ENCODE measurements at places on chromosomes 2 and 18.

GRCh38 chr2:156110890-156111289 lies 221.6 kb downstream of the NR4A2 start:
- peak; percentile 0 for DNase-seq

DNA sequence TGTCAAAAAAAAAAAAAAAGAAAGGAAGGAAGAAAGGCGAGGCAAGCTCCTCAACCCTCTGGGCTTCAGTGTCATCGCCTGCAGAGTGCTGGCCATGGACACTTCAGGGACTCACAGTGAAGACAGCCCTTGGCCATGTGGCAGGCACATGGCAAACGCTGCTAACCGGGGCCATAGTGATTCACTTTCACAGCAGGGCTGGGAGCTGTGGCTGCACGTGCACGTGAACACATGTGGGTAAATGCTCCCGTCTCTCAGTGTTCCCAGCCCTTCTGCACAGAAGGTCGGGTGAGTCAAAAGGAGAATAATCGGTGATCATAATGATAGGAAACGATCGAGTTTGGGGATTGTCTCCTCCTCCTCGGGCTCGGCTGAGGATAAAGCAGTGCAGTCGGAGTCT lies 46.1 kb upstream of the UBE2F start:
- DNase-seq = no peak

DNA sequence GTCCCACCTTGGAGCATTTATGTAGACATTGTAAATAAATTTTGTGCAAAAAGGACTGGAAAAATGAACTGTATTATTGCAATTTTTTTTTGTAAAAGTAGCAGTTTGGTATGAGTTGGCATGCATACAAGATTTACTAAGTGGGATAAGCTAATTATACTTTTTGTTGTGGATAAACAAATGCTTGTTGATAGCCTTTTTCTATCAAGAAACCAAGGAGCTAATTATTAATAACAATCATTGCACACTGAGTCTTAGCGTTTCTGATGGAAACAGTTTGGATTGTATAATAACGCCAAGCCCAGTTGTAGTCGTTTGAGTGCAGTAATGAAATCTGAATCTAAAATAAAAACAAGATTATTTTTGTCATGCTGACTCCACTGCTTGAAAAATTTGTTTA lies 137.5 kb downstream of the MEIS1 start:
- no peak for DNase-seq

- DNase-seq = no peak
Observed at GRCh38 chr18:79239631-79240030, 156.1 kb upstream of the NFATC1 start.

DNA sequence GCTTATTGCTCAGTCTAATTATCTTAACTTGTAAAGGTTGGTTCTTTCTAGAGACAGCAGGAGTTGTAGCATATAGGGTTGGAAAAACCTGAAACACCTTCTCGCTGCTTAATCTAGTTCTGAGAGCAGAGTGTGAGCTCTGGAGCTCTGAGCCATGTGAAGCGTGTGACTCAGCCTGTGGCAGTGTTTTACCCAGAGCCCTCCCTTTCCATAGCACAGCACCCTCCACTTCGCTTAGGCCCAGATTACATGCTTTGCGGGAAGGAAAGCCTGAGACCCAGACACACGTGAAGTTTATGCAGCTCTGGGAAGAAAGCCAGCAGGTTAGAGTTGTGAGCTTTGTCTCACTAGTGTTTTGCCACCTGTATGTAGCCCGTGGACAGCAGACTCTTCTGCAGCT lies 74.5 kb downstream of the INPP4A start:
- no peak for DNase-seq

GRCh38 chr2:69095305-69095704 lies 82.3 kb downstream of the ANTXR1 start:
- DNase-seq = no peak

DNA sequence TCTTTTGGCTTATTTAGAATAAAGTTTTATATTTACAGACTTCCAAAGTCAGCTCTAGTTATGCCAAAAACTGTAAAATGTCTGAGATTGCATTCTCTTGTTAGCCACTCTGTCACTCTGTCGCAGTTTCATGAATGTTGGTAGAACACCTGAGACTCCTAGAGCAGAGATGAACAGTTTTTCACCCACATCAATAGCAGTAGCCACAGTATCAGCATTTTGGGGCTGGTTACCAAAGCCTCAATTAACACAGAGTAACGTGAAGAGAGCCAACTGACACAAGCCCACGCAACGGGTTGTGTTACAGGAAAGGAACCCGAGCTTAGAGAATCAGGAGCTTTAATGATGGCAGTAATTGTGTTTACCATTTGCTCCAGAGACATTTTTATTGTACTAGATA lies 443.0 kb upstream of the SLC39A10 start:
- no peak for DNase-seq

GRCh38 chr2:216571178-216571908 lies 61.9 kb upstream of the IGFBP2 start:
- no peak for DNase-seq
